ENCODE measurements at places on chromosomes 4 and X.

GRCh38 chr4:156946516-156947424 is 24.8 kb downstream of the PDGFC start:
- ATAC-seq, result peak; percentile 20

DNA sequence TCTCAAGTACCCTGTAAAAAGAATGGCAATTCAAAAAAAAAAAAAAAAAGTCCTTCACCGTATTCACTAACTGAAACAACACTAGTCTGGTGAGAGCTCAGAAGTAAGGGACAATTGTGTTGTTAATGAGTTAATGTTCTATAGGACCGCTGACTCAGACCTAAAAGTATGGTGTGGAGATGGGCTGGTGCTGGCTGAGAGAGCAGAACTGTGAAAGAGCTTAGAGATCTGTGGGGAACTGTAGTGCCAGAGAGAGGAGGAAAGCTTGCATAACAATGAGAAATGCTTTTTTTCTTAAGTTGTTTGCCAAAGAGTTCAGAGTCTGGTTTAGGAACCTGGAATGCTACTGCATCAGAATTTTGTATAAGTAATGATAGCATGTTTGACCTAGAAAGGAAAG is 65.1 kb downstream of the LHFPL1 start:
- ATAC-seq, result no peak

GRCh38 chr4:53477636-53478035 is 100.2 kb downstream of the FIP1L1 start:
- ATAC-seq, result no peak

- no peak for ATAC-seq
Measured at GRCh38 chrX:15167826-15168225, 102.1 kb downstream of the ASB9 start.

DNA sequence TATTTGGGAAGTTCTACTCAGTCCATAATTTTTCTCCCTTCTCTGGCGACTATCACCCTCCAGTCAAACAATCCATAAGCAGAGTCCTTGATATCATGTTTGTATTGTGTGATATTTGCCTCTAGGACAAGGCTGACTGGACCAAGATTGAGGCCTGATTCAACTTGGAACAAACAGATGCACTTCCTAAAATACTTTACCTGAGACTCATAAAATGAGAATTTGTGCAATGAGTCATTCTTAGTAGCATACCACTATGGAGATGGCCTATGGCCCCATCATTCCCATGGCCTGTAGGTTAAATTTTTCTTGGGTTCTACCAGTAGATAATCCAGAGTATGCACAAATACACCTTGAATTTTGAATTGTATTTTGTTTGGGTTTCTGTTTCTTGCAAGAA is 74.2 kb upstream of the DMD start:
- ATAC-seq, result no peak
